ENCODE measurements at places on chromosomes 16 and 17.

DNA sequence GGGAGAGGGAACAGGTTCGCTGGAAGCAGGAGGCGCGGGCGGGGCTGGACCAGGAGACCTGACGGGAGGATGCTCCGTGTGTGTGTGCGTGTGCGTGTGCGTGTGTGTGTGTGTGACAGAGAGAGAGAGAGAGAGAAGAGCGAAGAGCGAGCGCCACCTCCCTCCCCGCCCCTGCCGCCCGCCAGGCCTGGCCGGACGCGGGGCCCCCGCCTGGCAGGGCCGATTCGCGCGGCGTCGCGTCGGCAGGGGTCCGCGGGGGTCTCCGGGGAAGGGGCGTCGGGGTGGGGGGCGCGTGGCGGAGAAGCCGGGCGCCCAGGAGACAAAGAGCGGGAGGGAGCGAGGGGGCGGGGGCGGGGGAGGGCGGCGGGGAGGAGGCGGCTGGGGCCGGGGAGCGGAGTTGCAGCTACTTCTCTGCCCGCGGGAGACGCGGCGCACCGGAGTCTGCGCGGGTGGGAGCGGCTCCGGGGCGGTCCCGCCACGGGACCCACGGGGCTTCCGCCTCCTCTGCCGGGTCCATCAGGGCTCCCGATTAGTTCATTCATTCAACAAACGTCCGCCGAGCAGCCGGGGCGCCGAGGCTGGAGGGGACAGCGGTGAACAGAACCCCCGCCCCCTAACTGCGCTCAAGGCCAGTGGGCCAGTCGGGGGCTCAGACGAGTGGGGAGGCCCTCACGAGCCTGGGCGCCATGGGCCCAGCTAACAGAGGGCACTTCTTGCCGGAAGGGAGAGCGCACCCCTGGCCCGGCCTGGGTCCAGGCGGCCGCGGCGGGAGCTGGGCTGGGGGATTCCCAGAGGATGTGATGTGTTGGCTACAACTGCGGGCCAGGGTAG lies at the start of gene SAMD14:
TSS of gene SAMD14 (minus strand) at position 433 of the 831 bp plus-strand sequence. CDS start 5,201 bp downstream, outside the sequence.
- DNase-seq: peak; percentile 50

- DNase-seq: no peak
These were observed 17.2 kb upstream of the SLFN11 start for GRCh38 chr17:35390663-35391062.

DNA sequence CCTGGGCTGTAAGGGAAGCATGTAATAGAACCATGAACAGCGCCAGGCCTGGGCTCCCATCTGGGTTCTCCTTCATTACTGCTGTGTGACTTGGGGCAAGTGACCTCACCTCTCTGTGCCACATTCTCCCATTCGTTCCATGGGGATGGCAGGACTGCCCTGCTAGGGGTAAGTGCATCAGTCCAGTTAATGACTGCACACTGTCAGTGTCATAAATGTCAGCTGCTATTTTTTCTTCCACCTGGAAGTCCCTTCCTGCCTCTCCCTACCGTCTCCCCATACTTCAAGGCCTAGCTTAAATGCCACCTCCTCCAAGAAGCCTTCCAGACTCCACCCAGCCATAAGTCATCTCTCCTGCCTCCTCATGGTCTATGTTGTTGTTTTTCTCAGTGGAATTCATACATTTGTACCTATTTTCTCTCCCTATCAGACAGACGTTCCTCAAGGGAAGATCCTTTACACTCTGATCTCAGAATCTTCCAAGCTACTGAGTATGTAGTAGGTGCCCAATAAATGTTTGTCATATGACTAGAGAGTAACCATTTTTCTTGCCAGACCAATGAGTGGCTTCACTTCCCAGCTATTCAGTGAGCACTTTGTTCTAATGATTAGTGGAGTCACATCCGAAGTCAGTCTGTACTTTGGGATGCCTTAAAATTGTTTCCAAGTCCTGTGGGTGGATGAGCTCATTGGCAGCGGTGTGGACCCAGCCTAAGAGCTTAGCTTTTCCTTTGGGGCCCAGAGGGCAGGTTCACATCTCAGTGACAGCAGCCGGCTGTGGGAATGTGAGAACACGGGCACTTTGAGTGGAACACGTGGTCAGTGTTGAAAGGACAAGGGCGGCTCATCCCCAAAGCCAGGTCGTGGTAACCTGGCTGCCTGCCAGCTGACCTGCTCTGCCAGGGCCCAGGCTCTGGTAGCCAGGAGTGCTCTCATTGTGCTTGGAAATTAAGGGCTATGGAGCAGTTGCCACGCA lies 147.5 kb upstream of the GSE1 start:
- DNase-seq: no peak

- DNase-seq: no peak
These were observed 81.0 kb upstream of the TBX2 start for GRCh38 chr17:61318684-61319098.

DNA sequence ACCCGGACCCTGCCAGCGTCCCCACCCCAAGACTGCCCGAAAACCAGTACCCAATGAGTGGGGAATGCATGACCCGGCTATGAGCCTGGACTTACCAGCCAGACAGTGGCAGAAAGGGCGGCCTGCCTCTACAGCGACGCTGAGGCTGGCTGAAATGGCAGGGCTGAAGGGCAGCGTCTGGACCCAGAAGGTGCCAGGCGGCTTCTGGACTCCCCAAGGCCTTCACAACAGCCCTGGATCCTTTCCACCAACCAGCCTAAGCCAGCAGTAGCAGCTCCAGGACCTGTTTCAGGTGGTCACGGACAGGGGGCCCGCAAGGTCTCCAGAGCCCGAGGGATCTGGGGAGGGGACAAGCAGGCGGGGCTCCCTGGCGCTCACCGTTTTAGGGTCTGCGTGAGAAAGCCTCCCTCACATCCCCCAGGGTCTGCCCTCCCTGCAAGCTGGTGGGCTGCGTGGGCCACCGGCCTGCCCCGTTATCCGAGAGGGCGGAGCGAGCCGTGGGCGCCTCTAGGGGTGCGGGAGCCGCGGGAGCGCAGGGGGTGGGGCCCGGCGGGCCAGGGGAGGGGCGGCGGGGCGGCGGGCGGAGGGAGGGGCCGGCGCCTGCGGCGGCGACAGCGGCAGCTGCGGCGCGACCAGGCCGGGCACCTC lies at the start of gene RIPOR1:
TSS of gene RIPOR1 (plus strand) at position 608 of the 648 bp plus-strand sequence. CDS start 9,618 bp downstream, outside the sequence.
- peak; percentile 34 for DNase-seq

- DNase-seq: no peak
These were observed 680.7 kb upstream of the SALL1 start for GRCh38 chr16:51831595-51832367.

GRCh38 chr17:6162892-6163291 lies 92.7 kb downstream of the WSCD1 start:
- DNase-seq: no peak

- no peak for DNase-seq
These were observed 13.8 kb upstream of the TMEM98 start for GRCh38 chr17:32914181-32914580.

GRCh38 chr16:57541754-57542435 lies 548 bp upstream of the ADGRG5 start:
- DNase-seq: no peak

DNA sequence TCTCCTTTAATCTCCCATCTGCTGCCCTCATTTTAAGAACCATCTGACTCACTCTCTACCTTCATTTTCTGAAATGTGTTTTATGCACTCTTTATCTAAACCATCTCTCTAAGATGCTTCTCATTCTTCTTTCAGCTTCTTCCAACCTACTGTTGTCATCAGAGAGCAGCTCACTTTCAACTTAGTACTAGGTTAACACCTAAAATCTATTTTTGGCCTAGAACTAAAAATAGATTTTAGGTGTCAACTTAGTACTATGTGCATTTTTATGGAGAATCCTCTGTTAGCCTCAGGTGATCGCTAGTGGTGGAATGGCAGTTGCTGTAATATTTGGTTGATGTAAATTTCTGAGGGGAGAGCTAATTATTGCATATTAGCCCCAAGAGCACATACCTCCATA lies 277.1 kb downstream of the KCNJ2 start:
- DNase-seq: no peak

DNA sequence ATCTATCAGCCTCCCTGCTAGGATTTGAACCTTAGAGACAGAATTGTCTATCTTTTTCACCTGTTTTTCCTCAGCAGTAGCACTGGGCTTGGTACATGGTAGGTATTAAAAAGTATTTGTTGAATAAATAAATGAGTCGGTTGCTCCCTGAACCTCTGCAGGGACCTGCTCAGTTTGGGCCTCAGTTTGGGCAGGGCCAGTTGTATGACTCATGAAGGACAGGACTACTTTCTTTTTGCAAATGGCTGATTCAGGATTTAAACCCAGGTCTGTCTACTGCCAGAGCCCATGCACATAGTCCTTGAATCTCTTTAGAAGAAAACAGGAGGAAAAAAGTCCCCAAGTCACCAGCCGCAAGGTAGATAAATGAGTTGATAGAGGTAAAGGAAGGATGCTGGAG lies 3.1 kb downstream of the MMP2 start:
- no peak for DNase-seq

DNA sequence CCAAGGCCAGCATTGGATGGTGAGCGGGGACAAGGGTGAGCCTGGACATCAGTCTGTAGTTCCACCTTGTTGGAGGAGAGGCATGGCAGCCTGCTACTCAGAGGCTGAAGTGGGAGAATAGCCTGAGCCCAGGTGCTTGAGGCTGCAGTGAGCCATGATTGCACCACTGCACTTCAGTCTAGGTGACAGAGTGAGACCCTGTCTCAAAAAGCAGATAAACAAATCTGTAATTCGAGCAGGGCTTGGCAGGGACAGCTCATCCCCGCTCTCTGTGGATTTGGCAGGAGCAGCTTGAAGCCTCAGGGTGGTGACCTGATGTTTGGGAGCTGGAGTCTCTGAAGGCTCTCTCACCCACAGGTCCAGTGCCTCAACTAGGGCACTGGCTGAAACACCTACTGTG lies 38.6 kb upstream of the ZCCHC14 start:
- DNase-seq: no peak

- no peak for DNase-seq
These were observed 14.9 kb downstream of the C16orf74 start for GRCh38 chr16:85735946-85736345.

DNA sequence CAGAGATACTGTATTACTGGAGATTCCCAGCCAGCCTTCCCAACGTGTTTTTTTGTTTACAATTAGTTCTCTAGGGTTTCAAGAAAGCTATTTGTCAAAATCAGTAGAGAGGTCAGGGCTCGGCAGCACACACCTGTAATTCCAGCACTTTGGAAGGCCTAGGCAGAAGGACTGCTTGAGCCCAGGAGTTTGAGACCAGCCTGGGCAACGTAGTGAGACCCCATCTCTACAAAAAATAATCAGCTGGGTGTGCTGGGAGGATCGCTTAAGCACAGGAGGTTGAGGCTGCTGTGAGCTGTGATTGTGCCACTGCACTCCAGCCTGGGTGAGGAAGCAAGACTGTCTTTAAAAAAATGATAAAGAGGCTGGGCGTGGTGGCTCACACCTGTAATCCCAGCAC lies 19.4 kb downstream of the CBX1 start:
- no peak for DNase-seq

- DNase-seq: peak; percentile 90
These were observed at the start of gene NEK8 for GRCh38 chr17:28728364-28729200. NEK8 (plus strand) TSS chr17:28728788; CDS start chr17:28728814, 26 bp downstream.

DNA sequence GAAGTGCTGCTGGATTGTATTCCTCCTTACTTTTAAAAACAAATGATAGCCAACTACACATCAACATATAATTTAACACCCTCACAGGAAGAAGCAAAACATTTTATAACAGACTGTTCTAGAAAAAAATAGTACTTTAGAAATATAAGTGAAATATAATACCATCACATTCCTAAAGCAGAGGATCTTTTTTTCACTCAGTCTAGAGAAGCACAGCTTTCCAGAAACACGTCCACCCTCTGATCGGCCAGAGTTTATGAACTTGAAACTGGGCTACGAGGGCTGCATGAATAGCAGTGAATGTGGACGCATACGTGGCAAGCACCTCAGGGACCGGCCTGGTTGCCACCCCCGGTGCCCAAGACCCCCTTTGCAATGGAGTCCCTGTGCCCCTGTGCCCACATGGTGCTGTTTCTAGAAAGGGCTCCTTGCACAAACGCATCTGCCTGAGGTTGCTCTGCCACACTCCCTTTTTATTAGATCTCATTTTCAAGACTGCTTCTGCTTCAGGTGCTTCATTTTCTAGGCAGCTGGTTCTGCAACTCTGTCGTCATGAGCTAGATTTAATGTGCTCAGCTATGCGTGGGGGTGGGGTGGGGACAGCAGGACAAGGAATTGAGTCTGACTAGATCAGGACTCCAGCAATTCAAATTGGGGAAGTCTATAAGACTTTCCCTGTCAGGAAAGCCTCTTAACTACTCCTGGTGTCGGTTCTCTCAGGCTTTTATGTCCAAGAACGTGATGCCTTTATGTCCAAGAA lies 29.1 kb upstream of the ERN1 start:
- no peak for DNase-seq

GRCh38 chr17:60508384-60508980 lies 17.6 kb downstream of the APPBP2 start:
- DNase-seq: no peak
